ENCODE measurements at places on chromosomes 12 and 14. TPM values are rescaled to one million over a fixed set of nuclear protein-coding genes. Genes with fewer than 3 reads are reported as not detected.

DNA sequence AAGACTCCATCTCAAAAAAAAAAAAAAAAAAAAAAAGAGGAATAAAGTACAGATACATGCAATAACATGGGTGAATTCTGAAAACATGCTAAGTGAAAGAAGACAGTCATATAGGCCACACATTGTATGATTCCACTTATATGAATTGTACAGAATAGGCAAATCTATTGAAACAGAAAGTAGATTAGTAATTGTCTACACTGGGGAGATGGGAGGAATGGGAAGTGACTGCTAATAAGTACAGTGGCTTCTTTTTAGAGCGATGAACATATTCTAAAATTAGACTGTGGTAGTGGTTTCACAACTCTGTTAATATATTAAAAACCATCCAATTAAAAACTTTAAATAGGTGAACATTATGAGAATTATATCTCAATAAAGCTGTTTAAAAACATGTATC lies 74.4 kb downstream of the ANKS1B start:
- no peaks in the 10 kb centered on the region for H3K27me3 ChIP-seq
- no peak overlapping the region for H3K27ac ChIP-seq
- no peaks in the 10 kb centered on the region for H3K4me1 ChIP-seq
- H3K36me3 ChIP-seq: no peaks in the 10 kb centered on the region

The TTC6 gene
- total RNA-seq: not detected

DNA sequence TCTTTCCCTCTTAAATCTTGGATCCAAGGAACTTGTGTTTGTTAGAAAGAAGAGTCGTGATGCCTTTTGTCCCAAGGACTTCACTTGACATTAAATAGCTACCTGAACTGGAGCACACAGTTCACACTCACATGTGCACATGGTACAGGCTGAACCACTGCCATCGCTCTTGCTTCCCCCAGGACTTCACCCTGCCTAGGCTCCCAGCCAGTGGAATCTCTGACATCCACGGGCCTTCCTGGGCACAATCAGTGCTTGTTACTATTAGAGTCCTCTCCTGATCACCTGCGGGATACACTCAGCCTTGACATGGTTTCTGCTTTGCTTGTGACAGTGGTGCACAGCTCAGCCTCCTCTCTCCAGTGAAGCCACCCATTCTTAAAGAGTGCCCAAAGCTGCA lies 49.1 kb upstream of the KCNA5 start:
- H3K27ac ChIP-seq: no peak overlapping the region
- H3K4me3 ChIP-seq: no peak overlapping the region
- no peaks in the 10 kb centered on the region for H3K36me3 ChIP-seq
- H3K27me3 ChIP-seq: no peaks in the 10 kb centered on the region

The PIWIL1 gene
- total RNA-seq: not detected

- H3K4me1 ChIP-seq: no peaks in the 10 kb centered on the region
- DNase-seq: no peak
- H3K4me3 ChIP-seq: no peak overlapping the region
- H3K36me3 ChIP-seq: no peaks in the 10 kb centered on the region
- no peaks in the 10 kb centered on the region for H3K27me3 ChIP-seq
Measured at GRCh38 chr14:101215927-101216326, 312.4 kb upstream of the RTL1 start.

The GPRC5D gene
- total RNA-seq: not detected

DNA sequence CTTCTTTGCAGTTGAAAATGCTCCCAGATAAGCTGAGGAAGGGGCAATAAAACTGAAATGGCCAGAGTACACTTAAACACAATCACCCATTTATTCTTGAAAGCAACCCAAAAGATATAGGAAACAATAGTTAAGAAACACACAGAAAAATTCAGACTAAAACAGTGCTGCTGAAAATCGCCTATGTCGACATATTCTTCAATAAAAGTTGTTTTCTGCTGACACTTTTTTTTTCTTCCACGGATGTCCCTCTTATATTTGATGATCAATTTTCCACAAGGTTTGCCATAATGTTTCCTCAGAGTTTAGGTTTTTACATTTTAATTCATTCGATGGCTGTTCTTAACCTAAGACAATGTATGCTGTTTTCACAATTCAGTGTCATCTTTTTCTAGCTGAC lies 74.2 kb downstream of the TPH2 start:
- no peaks in the 10 kb centered on the region for H3K27me3 ChIP-seq
- H3K36me3 ChIP-seq: no peaks in the 10 kb centered on the region
- H3K4me3 ChIP-seq: no peak overlapping the region
- no peak overlapping the region for H3K27ac ChIP-seq
- no peaks in the 10 kb centered on the region for H3K4me1 ChIP-seq

DNA sequence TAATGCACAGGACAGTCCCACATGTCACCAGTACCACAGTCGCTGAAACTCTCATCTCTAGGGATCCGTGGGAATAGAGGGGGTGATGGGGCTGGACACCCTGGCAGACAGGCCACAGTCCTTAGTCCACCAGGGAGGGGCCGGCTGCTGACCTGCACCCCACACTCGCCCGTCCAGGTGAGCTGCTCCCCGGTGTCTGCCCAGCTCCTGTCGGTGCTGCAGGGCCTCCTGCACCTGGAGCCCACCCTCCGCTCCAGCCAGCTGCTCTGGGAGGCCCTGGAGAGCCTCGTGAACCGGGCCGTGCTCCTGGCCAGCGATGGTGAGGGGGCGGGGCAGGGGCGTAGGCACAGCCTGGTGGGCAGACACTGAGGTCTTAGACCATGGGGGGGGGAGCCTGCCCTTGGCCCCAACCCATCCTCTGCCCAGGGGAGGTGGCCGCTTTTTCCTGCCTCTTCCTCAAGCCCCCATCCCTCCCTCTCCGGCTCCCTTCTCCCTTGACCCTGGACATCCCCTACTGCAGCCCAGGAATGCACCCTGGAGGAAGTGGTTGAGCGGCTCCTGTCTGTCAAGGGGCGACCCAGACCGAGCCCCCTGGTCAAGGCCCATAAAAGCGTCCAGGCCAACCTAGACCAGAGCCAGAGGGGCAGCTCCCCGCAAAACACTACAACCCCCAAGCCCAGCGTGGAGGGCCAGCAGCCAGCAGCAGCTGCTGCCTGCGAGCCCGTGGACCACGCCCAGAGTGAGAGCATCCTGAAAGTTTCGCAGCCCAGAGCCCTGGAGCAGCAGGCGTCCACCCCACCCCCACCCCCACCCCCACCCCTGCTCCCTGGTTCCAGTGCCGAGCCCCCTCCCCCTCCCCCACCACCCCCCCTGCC lies 17.1 kb upstream of the ADSS1 start:
- H3K27ac ChIP-seq: no peak overlapping the region
- H3K4me3 ChIP-seq: no peak overlapping the region
- no peak for DNase-seq
- no peaks in the 10 kb centered on the region for H3K27me3 ChIP-seq

DNA sequence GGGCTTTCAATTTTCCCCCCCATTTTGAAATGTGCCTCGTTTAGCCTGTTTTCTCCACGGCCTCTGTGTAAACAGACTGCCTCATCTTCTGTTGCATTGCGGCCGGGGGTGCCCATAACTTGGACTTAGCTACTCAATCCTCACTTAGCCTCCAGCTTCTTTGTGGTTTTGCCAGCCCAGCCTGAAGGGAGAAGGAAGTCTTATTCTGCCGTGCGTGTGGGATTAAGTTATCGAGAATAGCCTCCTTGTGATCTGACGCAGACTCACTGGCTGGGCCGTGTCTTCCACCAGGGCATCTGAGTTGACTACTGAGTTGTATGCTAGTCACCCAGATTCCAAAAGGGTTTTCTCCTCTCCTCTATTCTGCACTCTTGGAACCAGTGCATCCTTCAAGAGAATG lies 8.1 kb downstream of the PRKAB1 start:
- no peaks in the 10 kb centered on the region for H3K4me1 ChIP-seq
- no peaks in the 10 kb centered on the region for H3K27me3 ChIP-seq
- no peak for DNase-seq
- H3K27ac ChIP-seq: no peak overlapping the region

DNA sequence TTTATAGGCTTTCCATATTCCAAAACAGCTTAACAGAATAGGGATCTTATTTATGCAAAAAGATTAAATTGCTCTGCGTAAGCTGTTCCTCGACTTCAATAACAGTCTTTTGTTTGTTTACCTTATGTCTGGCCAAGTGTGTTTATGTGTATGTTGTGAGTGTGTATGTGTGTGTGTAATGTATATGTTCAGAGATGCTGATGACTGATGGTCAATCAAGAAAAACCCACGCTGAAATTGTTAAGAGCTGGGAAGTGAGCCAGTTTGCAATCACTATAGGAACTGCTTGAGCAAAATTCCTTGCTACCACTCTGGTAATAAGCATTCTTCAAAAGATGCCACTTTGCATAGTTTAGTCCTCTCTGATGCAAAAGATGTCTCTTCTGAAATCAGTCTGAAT lies 59.6 kb downstream of the PRKD1 start:
- no peak overlapping the region for H3K27ac ChIP-seq
- no peaks in the 10 kb centered on the region for H3K36me3 ChIP-seq
- H3K4me1 ChIP-seq: no peaks in the 10 kb centered on the region
- no peak overlapping the region for H3K4me3 ChIP-seq
- H3K27me3 ChIP-seq: no peaks in the 10 kb centered on the region

DNA sequence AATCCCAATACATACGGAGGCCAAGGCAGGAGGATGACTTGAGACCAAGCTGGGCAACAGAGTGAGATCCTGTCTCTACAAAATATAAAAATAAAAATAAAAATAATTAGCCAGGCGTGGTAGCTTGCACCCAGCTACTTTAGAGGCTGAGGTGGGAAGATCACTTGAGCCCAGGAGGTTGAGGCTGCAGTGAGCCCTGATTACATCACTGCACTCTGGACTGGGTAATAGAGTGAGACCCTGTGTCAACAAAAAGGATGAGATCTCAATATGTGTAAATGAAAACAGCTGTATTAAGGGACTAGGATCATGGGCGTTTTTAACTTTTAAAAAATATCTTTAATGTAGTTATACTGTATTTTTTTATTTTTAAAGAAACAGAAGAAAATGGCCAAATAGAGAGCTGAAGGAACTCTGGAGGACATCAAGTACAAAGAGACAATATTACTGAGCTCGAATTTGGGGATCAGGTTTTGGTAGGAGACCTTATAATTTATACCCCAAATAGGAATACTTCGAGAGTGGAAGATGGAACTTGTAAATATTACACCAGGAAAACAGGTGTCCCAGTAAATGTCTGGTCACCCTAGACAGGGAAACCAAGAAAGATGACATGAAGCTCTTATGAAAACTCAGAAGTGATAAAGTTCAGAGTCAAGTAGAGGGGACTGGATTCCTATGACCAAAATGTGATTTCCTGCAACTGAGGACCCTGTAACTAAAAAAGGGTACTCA lies 13.1 kb downstream of the BATF start:
- H3K27ac ChIP-seq: peak overlapping the region; percentile 7
- no peaks in the 10 kb centered on the region for H3K27me3 ChIP-seq
- no peak for DNase-seq
- peaks cover 22% of the 10 kb centered on the region for H3K4me1 ChIP-seq
- H3K4me3 ChIP-seq: no peak overlapping the region
